ENCODE measurements at places on chromosomes 5 and 9. TPM values are rescaled to one million over a fixed set of nuclear protein-coding genes. Genes with fewer than 3 reads are reported as not detected.

DNA sequence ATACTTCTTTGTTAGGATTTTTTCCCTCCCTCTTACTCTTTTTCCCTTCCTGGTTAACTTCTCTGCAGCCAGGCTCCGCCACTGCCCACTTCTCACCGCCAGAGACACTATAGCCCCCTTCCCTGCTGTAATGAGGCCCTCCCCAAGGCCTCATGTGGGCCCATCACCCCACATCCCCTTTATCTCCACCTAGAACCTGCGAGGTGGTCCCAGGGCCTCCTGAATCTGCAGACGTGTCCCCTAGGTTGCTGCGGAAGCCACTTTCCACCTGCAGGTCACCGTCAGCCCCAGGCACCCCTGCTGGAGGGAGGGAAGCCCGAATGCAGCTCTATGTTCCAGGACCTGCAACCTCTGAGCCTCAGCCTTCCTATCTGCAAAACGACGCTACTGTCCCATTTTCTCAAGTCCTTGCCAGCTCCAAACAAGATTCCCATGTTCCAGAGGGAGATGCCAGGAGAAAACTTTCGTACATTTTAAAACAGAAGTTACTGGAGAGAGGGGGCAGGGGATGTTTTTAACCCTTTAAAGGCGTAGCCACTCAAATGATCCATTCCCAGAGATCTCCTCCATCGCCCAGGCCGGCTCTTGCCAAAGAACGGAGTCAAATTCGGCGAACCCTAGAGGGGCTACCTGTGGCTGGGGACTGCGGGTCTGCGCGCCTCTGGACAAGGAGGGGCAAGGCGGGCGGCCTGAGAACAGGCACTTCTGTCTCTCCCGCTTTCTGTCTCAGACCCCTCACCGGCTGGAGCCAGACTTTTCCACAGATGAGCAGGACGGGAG, 929 bp downstream of the SH3PXD2B start:
- DNase-seq, result peak; percentile 77

Gene BNIP1
- 17.4 TPM for total RNA-seq

Gene CAMK2A
- total RNA-seq, result 2.1 TPM

DNA sequence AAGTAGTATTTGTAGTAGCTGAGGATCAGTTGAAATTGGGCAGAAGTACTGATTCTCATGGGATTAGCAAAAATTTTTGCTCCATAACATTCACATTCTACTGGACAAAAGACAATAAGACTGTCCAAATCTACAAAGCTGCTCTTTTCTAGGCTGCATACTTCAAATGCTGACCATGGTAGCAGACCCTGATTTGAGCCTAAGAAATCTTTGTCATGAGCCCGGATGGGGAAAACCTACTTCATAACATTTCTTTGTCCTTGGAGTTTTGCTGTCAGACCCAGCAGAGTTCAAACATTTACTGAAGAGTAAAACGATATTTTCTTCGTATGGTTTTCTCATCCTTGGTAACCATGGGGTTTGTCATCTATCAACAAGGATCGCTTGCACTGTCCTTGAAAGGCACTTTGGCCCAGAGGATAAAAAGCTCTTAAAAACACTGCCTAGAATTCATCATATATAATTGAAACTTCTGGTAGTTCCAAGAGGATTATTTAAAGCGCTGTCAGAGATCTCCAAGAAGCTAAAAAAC, 216.9 kb downstream of the CAVIN4 start:
- DNase-seq, result no peak

DNA sequence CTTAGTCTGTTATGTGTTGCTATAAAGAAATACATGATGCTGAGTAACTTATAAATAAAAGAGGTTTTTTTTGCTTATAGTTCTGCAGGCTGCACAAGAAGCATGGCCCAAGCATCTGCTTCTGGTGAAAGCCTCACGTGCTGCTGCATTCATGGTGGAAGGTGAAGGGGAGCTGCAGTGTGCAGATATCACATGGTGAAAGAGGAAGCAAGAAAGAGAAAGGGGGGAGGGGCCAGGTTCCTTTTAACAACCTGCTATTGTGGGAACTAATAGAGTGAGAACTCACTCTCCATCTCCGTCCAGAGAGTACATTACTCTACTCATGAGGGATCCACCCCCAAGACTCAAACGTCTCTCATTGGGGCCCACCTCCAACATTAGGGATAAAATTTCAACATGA, 12.5 kb upstream of the PARP8 start:
- DNase-seq, result no peak

Gene ANKS6
- 22.2 TPM for total RNA-seq

Gene INSL6
- total RNA-seq, result not detected

DNA sequence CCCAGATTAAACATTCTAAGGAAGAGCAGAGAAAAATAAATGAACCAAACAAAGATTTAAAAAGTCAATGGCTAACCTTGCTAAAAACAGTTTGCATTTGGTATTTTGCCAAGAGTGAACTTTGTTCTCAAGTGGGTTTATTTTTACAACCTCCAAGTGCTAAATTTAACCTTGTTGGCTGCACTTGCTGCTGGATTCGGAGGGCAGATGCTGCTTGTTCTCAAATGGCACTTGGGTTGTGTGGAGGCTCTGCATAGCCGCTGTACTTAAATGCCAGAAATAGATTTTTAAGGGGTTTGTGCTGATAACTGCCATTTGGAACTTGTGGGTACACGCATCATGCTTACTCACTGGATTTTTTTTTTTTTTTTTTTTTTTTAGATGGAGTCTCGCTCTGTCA, 13.3 kb upstream of the SPATA24 start:
- DNase-seq, result peak; percentile 76

DNA sequence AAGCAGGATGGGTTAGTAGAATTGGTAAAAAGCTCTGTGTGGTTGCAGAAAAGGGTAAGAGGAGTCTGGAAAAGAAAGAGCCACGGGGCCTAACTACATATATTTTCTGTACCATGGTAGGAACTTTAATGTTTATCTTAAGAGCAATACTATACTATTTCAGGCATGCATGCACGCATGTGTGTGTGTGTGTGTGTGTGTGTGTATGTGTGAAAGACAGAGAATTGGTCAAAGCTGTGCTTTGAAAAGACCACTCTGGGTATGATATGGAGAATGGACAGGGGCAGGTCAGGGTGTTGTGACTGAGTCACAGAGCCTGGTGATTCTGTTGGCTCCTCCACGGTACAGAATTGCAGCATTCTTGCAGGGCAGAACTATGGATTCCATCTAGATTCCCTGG, 339.3 kb downstream of the SLIT3 start:
- DNase-seq, result no peak

Gene MEIKIN
- not detected for total RNA-seq

DNA sequence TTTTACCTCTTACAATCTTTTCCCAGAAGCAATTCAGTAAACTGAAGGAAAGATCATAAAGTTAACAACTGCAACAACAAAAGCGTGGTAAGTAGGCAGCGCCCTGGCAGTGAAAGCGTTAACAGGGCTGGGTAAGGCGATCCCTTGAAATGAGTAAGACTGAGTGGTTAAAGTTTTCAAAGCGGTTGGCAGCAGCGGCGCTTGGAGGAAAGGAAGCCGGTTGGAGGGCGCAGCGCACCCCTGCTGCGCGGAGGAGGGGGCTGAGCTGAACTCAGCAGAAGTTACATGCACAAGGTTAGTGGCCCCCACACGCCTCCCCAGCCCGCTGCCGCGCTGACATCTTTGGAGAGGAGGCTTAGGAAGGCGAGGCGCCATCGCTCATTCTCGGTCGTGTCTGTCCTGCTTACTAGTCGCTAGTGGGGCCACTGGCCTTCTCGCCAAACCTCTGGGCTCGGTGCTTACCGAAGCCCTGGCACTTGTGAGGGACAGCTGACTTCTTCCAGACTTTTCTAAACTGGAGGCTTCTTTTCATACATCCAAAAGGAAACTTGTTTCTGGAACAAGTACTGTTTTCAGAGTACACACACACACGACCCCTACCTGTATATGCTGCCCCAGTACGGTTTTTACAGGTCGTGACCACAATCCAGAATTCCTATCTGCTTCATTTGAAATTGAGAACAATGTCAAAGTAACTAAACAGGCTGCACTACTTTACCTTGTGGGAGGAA, at the start of gene SH3RF2:
Gene SH3RF2, plus strand, starts transcription at position 178 of the 731 bp plus-strand sequence. CDS start 1,351 bp downstream, outside the sequence.
- peak; percentile 84 for DNase-seq

Gene MCC
- 9.2 TPM for total RNA-seq

Gene C9orf50
- not detected for total RNA-seq

DNA sequence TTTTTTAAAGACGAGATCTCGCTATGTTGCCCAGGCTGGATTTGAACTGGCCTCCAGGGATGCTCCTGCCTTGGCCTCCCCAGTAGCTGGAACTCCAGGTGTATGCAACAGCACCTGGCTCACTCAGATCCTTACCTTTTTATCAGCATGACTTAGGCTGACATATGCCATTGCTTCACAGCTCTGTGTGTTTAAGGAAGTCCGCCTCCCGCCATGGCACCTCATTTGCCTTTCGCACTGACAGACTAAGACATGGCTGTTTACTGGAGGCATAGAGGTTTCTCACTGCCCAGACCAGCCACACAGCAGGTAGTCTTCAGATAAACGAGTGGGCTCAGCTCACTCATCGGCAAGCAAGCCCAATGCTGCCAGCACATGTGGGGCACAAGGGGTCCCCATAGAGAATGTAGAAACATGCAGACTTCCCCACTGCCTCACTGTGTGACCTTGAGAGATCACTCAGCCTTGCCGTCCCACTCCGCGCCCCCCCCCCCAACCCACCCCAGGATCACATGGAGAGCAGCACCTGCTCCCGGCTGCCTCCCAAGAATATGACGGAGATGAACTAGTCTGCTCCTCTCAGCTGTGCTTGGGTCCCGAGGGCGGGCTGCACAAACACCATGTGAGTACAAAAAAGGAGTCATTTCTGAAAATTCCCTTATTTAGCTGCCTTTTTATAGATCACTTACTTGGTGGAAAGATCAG, 62.8 kb downstream of the DCP2 start:
- DNase-seq, result no peak

Gene ADAMTS12
- 11.6 TPM for total RNA-seq

DNA sequence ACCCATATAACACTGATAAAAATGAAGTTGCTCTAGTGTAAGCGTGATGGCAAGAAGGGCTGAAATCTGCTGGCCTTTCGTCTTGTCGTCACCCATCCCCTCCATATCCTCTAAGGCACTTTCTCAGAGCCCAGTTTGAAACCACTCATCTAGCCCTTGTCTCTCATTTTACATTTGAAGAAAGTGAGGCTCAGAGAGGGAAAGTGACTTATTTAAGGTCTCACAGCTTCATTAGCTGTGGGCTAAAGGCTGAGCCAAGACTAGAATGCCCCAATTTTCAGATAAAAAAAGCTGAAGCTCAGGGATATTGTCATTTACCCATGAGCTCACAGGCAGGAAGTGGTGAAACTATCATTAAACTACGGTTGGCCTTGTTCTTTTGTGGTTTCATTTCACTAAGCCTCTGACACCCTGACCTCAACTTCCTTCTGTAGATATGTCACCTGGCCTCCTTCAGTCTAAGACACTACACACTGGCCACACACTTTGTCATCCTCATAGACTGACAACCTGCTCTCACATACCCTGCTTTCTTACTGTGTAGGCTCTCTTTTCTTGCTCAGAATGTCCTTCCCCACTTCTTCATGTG, 176.7 kb upstream of the DMAC1 start:
- no peak for DNase-seq
